Activated CD4-positive, alpha-beta T cell treated with anti-CD3 and anti-CD28 coated beads, Interleukin-2, amount 50 U/mL, for 1 hour (primary cell): ENCODE measurements at places on chromosomes 16 and 17.

GRCh38 chr17:12287953-12288352, 267.3 kb downstream of the MAP2K4 start:
- no peak for DNase-seq

GRCh38 chr17:12472252-12473173, 193.2 kb upstream of the MYOCD start:
- no peak for DNase-seq

DNA sequence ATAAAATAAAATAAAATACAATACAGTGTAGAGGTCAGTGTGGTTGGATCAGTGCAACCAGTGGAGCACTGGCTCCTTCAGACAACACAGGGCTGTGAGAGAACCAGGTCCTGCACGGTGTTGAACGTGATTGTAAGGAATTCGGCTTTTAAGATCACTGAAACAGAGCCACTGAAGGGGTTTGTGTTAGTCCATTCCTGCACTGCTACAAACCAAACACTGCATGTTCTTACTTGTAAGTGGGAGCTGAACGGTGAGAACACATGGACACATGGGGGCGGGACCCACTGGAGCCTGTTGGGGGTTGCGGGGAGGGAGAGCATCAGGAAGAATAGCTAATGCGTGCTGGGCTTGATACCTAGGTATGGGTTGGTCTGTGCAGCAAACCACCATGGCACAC, 193.2 kb upstream of the AXIN2 start:
- no peak for DNase-seq

DNA sequence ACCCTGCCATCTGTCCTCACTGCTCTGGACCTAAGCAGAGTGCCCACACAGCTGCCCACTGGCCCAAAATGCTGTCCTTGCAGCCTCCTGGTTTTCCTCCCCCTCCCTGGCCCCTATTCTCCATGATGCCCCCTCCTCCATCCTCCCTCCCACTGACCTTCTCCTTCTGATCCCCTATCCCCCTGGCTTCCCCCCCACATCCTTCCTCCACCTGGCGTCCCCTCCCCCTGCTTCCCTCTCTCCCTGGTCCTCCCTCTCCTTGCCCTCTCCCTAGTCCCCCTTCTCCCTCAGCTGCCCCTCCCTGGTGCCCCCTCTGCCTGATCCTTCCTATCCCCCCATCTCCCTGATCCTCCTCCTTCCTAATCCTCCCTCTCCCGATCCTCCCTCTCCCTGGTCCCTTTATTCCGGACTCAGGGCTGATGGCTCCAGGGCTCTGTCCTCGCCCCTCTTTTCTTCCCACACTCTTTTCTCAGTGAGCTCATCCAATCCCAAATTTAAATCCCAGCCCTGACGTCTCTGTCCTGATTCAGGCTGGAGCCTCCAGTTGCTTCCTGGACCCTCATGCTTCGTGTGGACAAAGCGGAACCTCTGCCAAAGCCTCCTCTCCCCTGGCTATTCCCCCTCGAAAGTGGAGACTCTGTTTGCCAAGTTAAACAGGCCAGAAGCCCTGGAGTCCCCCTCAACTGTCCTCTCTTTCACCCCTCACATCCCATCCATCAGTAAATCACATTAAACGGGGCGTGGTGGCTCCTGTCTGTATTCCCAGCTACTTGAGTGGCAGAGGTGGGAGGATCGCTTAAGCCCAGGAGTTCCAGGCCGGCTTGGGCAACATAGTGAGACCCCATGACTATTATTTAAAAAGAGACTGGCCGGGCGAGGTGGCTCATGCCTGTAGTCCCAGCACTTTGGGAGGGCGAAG, 18.1 kb upstream of the RHBDF2 start:
- DNase-seq: no peak

DNA sequence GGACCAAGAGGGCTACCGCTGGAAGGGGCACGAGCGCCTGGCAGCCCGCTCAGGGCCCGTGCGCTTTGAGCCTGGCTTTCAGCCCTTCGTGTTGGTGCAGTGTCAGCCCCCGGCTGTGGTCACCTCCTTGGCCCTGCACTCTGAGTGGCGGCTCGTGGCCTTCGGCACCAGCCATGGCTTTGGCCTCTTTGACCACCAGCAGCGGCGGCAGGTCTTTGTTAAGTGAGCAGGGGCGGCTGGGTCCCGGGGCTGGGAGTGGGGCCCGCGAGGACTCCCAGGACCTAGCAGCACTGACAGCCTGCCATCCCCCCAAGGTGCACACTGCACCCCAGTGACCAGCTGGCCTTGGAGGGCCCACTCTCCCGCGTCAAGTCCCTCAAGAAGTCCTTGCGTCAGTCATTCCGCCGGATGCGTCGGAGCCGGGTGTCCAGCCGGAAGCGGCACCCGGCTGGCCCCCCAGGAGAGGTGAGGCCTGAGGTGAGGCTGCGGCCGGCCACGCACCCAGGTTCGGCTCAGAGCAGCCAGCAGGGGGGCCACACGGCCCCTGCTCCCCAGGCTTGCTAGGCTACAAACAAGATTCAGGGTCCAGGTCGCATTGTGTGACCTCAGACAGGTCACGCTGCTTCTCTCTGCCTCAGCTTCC, 17.4 kb upstream of the MYO15B start:
- DNase-seq: no peak

DNA sequence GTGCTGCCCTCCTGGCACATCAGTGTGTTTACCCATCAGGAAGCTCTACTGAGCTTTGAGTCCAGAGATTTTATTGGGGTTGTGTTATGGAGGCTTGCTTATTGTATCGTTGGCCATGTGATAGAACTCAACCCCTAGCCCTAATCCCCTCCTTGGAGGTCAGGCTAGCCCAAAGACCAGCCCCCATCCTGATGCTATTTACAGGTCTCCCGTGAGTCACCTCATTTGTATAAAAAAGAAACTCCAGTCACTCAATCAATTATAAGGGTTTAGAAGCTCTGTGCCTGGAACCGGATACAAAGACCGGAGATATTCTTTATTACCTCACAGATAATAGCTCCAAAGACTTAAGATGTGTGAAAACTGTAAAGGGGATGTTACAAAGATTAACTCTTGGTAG, 405.9 kb downstream of the CNTNAP4 start:
- no peak for DNase-seq

DNA sequence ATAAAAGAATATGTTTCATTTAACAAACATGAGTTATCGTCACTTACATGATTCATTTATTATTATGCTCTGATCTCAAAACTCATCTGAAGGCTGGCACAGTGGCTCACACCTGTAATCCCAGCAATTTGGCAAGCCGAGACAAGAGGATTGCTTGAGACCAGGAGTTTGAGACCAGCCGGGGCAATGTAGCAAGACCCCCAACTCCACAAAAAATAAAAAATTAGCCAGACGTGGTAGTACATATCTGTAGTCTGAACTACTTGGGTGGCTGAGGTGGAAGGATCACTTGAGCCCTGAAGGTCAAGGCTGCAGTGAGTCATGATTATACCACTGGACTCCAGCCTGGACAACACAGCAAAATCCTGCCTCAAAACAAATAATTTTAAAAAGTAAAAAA, 16.0 kb downstream of the APPBP2 start:
- DNase-seq: no peak

GRCh38 chr17:47057830-47058229, 78.8 kb upstream of the RPRML start:
- DNase-seq: no peak

DNA sequence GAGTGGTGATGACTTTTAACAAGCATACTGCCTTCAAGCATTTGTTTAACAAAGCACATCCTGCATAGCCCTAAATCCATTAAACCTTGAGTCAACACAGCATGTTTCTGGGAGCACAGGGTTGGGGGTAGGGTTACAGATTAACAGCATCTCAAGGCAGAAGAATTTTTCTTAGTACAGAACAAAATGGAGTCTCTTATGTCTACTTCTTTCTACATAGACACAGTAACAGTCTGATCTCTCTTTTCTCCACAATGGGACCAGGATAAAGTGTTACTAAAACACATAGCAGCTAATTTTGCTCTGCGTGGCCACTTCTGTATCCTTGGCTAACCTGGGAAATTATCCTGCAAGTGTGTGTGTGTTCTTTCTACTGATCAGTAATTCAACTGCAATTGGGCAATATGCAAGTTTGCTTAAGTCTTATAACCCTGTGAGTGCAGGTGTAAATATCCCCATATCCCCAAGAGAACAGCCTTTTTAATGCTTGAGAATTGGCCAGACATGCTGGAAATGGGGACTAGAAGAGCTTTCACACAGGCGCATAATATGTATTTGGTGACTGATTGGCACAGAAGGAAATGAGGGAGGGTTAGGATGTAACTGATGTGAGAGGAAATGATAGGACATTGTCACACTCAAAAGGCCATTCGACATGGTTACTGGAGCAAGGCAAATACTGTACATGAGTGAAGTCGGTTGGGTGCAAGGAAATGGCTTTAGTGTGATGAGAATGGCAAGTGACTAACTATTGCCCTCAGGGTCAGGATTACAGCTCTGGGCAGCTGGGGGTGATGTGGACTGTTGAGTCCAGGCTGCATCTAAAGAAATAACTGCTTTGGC, 10.8 kb upstream of the ANKS4B start:
- no peak for DNase-seq

GRCh38 chr16:23716484-23716883, 3.5 kb upstream of the ERN2 start:
- DNase-seq: no peak

DNA sequence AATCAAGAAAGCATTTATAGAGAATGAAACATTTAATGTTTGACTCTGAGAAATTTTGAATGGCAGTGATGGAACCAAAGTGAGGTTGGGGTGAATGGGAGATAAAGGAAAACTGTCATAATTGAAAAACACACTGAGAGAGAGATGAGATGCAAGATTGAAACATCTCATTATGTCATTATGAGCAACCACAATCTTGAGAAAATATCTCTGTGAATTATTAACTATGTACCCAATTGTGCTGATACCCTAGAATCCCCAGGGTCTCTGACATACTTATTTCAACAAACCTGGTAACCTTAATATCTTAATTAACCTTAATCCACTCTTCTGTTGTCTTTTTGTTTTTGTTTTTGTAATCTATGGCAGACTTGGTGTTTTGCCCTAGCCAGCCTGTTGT, 143.5 kb upstream of the HLF start:
- DNase-seq: no peak

DNA sequence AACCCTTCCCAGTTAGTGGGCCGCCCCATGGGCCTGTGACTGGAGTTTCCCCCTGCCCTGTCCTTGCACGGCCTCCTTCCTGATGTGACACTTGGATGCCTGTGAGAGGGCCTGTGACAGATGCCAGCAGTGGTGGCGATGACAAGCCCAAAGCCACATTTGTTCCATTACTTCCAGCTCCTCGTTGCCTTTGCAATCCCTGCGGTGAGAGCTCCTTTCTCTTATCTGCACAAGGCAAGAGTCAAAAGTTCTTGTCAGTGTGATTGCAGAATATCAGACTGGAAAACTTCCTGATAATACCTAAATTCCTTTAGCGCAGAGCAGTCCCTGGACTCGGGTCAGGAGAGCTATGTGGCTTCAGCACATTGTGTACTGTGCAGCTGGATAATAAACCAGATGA, 54.4 kb upstream of the ARHGAP44 start:
- no peak for DNase-seq

DNA sequence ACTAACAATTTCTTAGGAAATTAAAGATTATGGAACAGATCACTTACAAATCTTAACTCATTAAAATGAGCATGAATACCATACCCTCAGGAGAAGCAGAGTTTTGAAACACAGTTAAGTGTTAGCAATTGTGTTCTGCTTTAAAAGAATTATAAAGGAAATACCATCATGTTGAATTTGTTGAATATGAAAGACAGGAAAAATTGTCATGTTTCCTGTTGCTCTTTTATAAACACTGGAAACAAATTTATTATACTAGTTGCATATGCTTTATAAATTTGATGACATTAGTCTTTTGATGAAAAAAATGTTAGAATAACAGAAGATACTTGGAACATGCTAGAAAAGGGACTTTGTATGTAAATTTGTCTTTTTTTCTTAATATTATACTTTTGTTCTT, 59.7 kb downstream of the VMP1 start:
- no peak for DNase-seq

GRCh38 chr17:70071620-70072019, 3.4 kb upstream of the KCNJ16 start:
- DNase-seq: no peak

DNA sequence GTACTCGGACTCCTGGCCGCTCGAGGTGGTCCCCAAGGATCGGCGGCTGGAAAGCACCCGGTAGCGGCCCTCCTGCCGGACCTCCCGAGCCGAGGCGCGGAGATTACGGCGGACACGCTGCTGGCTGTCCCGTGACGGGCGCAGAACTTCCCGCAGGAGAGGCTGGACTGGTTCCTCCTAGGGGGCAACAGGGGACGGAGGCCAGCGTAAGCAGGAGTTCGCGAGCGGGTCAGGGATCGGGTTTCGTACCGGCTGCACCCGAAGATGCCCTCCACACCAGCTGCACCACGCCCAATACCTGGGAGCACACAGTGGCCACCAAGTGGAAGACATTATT, 341 bp downstream of the SLC7A6OS start:
- no peak for DNase-seq

DNA sequence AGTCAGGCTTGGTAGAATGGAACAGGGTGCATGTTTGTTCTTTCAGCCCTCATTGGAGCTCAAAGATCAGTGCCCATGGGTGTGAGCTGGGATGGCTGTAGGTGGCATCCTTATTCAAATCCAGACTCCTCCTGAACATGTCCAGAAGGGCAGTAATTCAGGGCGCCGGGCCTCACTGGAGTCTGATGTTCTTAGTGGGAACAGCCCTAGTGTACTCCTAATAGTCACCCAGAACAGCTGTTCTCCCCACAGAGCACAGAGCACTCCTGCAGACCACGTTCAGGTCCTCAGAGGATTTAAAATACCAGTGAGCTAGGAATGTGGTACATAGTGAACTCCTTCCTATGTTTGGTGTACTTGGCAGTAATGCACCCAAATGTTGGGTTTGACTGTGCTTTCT, 96.2 kb downstream of the BANP start:
- DNase-seq: no peak

GRCh38 chr16:6265968-6266367, 1066.7 kb upstream of the RBFOX1 start:
- no peak for DNase-seq

DNA sequence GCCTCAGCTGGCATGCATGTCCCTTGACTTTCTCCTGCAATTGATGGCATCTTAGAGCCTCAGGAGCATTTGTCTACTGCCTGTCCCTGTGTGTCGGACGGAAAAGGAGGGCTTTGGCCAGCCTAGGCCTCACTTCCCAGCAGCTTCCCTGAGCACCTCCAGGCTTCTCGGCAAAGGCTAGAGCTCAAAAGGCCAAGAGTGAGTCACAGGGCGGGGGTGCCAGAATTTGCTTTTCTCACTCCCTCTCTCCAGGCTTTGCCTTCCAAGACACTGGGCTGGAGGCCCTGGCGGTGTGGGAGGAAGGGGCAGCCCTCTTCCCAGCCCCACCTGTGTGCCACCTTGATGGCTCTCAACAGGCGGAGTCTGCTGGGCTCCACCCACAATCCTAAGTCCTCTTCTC, 107.3 kb upstream of the MAF start:
- no peak for DNase-seq
